ENCODE measurements at places on chromosomes 6 and 20.

DNA sequence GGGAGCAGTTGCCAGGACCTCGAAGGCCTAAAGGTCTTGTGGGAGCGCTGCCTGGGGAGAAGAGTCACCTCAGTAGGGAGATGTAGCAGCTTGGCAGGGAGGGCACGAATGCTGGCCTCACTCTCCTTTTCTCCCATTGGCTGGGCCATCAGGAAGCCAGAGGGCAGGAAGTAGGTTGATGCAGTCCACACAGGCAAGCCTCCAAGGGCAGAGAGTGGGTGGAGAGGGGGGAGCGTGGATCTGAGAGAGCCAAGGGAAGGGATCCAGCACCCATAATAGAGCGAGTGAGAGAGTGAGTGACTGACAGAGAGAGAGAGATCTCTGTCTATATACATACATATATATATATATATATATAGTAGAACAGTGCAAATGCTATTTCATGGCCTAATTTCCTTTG, 215.3 kb upstream of the LRFN2 start:
- no peak for DNase-seq

DNA sequence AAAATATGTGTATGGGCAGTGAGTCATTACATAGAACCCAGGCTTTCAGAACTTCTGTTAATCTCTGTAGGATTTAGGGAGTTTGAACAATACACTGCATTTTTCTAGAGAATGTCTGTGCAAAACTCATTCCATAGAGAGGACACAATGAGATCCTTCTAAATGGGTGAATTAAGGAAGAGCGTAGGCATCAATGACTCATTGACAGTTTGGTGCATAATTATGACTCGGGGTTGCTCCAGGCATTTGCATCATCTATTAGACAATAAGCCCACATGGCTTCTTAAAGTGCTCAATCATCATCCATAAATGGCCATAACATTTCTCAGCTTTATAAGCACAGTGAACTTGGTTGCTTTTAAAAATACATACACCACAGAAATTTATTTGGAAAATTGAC, 625.5 kb downstream of the CDH26 start:
- DNase-seq = peak; percentile 5

DNA sequence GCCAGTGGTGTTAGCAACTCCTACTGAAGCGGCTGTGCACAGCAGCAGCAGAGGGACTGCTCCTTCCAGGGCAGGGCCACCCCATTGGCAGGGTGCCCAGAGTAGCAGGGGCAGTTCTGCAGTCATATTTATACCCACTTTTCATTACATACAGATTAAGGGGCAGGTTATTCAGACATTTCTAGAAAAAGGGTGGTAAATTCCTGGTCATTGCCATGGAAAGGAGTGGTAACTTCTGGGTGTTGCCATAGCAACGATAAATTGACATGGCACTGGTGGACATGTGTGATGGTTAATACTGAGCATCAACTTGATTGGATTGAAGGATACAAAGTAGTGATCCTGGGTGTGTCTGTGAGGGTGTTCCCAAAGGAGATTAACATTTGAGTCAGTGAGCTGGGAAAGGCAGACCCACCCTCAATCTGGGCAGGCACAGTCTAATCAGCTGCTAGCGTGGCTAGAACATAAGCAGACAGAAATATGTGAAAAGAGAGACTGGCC, 45.0 kb downstream of the IYD start:
- DNase-seq = no peak

- no peak for DNase-seq
These were observed 4.9 kb upstream of the LRRN4 start for GRCh38 chr20:6058684-6059295.

GRCh38 chr20:17029698-17030097, 197.1 kb upstream of the PCSK2 start:
- no peak for DNase-seq

- DNase-seq = no peak
These were observed 29.8 kb downstream of the AIG1 start for GRCh38 chr6:143090314-143091044.

- DNase-seq = no peak
These were observed 1.6 kb upstream of the OGFRL1 start for GRCh38 chr6:71287038-71287437.

DNA sequence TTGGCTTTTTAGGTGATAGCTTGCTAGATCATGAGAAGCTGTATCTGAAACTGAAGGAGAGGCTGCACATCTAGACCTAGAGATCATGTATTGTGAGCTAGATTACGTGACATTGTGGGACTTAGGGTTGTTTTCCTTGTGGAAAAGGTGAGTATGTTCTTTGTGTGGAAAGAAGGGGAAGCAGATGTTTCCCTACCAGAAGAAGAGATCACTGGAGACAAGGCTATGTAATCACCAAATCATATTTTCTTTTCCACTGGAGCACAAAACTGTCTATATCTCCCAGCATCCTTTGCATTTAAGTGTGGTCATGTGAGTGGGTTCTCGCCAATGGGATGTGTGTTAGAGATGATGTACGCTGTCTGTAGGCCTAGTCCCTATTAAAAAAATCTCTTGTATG, 7.0 kb upstream of the EPB41L2 start:
- no peak for DNase-seq

DNA sequence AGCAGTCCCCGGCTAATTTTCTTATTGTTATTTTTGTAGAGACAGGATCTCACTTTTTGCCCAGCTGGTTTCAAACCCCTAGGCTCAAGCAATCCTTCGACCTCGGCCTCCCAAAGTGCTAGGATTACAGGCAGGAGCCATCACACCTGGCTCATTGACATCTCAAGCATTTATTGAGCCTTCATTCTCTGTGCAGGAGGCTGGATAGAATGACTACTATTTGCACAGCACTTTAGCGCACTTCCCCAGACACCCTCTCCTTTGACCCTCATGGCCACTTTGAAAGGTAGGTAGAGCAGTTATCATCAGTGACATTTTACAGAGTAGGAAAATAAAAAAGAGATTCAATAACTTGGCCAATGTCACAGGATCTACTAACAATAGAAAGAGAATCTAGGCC, 124.0 kb upstream of the STXBP5 start:
- no peak for DNase-seq

DNA sequence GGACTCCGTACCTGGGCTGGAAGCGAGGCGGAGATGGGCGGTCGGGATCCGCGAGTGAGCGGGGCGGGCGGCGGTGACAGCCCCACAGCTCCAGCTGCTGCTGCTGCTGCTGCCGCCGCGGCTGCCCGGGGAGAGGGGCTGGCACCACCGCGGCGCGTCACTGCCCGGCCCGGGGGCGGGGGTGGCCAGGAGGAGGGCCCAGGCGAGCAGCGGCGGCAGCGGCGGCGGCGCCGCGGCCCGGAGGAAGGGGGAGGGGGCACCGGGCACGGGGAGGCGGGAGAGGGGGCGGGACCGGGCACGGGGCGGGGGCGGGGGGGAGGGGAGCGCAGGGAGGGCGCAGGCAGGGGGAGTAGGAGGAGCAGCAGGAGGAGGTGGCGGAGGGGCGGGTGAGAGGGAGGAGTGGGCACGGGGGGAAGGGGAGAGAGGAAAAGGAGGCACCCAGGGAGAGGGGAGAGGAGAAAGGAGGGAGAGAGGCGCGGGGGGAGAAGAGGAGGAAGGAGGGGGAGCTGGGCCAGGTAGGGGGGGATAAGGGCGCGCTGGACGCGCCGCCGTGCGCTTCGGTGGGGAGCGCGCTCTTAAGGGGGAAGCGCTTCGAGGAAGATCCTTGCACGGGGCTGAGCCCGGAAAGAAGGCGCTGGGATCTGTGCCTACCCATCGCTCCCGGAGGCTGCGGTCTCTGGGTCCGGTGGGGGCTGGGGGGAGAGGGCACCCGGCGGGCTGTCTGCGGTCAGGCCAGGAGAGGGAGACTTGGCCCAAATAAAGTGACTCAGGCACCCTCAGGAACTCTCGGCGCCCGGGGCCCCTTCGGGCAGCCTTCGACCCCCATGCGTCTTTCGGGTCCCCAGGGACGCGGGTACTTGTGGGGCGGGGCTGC, 101.5 kb downstream of the NOL4L start:
- peak; percentile 30 for DNase-seq

DNA sequence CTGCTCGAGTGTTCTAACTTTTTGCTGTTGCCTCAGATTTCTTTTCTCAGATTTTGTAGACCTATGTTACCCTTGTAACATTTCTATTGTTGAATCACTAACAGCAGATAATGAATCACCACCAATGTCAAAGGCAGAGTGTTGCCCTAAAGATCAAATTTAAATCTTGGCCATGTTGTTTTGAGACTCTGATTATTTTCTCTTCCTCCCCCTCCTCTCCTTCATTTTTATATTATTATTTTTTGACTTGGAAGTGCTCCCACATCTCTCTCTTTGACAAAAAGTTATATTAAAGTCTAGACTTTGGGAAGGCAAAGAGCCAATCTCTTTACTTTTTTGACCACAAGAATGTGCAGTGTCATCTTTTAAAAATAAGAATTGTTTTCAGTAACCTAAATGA, 422.7 kb downstream of the NKAIN2 start:
- peak; percentile 18 for DNase-seq

GRCh38 chr6:32298632-32299336, 72.9 kb downstream of the TSBP1 start:
- peak; percentile 15 for DNase-seq

DNA sequence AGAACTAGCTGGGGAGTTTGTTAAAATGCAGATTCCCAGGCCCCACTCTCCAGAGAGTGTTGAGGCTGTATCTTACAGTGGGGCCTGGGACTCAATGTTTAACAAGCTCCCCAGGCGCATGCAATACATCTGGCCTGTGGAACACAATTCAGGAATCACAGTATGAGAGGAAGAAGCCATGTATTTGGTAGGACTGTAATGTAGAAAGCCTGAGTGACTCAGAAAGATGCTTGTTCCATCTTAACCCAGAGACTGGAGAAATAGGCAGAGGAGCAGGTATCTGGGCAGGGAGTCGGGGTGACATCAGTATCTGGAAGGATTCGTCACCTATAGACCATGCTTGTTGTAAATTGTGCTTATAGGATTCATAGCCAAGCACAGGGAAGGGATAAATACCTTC, 90.5 kb downstream of the UNC5CL start:
- DNase-seq = no peak

DNA sequence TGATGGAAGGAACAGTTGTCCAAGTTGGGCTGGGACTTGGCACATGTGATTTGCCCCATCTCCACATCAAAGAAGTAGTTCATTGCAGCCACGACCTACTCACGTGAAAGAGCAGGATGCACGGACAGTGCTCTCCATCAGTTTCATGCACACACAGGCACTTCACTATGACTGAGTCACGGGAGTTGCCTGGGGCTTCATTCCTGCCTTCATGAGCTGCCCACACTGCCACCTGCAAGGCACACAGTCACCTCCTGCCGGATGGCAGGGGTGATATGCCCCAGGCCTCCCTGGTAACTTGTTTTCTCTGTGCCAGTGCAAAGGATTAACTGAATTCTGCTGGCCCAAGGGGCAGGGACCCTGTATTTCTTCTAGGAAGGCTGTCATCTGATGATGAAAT, 22.8 kb downstream of the CST5 start:
- no peak for DNase-seq

DNA sequence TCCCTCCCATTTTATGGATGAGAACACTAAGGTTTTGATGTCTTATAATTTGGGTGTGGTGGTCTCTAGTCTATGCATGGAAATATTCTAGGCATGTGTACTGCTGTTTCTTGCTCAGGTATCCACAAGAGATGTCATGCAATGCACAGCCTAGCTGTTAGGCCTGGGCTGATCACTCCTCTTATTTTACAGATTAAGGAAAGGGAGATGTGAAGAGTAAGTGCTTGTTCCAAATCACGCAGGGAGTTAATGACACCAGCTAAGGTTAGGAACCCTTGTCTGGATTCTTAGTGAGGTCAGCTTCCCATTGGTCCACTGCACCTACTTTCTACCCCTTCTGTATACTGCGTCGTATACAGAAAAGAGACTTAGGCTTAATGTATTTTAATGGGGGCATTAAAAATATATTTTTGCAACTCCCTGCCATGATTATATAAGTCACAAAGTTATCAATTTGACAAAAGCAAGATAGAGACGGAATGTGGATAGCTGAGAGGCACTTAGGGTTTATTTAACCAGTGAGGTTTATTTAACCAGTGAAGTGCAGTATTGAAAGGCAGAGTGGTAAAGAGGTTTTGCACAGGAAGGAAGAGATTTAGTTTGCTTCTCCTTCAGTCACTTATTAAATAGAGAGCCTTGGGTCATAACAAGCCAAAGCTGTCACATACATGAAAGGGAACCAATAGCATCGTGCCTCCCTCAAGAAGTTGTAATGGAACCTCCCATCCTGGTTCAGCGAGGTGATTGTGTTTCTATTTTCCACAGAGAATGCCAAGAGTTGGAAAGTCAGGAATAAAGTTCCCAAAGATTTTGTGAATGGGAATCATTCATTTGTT, 95.0 kb upstream of the FAM184A start:
- DNase-seq = no peak

All from HS-5 (cell line).